ENCODE measurements at places on chromosomes 11 and 22. TPM values are rescaled to one million over a fixed set of nuclear protein-coding genes. Genes with fewer than 3 reads are reported as not detected.

The KRTAP5-7 gene
- total RNA-seq = under 0.01 TPM

The CFAP300 gene
- total RNA-seq = 2.0 TPM

The SLC1A2 gene
- 161 TPM for total RNA-seq

The SLC37A2 gene
- total RNA-seq = 1.2 TPM

The OR52J3 gene
- total RNA-seq = not detected

The CHADL gene
- total RNA-seq = 1.6 TPM

The UBQLN3 gene
- under 0.01 TPM for total RNA-seq

DNA sequence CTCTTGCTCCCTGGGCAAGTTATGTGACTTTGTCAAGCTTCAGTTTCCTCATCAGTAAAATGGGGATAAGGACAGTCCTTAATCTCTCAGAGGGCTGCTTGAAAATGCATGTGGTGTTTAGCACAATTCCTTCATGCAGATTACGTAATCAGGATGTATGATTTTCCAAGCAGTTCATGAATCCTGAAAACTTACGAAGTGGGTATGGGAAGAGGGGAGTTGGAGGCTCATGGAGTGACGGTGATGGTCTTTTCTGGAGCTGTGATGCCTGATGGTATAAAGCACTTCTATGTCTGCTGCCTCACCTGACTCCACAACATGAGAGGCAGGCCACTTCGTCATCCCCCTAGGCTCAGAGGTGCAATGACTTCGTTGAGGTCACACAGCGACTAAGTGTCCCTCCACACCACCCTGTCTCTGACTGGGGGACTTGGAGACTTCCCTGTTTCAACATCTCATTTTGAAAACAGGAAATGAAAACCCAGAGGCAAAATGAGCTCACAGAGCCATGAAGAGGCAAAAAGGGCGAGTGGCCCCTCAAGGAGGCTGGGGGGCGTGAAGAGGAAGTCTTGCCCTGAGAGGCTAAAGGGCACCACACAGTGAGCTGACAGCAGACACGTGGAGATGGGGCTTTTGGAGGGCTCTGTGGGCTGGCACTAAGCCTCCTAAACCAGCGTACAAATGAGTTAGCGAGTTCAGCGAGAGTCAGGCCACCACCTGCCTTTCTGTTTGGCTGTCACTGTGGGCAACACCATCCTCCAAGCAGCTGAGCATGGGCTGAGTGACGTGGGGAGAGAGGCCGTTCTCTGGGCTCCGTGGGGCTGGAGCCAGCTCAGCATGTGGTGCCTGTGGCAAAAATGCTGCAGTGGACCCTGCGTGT lies 10.1 kb downstream of the MCM5 start:
- no peak for DNase-seq

- DNase-seq = no peak
These were observed 34.6 kb upstream of the TMEM123 start for GRCh38 chr11:102487214-102487613.

GRCh38 chr11:68383976-68384501 lies 71.6 kb downstream of the LRP5 start:
- DNase-seq = no peak

DNA sequence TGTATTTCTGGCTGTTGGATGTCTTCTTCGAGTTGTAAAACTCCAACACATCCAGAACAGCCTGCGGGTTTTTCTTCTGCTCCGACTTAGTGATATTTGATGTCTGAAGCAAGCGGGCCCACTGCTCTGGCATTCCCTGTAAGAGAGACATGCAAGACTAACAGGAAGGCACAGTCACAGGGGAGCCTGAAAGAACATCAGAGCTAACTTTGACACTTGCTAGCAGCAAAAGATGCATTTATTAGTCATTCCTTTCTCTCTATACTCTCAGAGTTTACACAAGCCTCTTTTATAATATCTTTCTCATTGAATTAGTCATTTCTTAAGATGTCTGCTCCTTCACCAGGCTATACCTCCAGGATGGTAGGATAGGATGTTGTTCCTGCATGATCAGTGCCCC lies 77.8 kb upstream of the GDPD4 start:
- no peak for DNase-seq

- DNase-seq = no peak
These were observed 2.2 kb downstream of the OR51E2 start for GRCh38 chr11:4695442-4695841.

DNA sequence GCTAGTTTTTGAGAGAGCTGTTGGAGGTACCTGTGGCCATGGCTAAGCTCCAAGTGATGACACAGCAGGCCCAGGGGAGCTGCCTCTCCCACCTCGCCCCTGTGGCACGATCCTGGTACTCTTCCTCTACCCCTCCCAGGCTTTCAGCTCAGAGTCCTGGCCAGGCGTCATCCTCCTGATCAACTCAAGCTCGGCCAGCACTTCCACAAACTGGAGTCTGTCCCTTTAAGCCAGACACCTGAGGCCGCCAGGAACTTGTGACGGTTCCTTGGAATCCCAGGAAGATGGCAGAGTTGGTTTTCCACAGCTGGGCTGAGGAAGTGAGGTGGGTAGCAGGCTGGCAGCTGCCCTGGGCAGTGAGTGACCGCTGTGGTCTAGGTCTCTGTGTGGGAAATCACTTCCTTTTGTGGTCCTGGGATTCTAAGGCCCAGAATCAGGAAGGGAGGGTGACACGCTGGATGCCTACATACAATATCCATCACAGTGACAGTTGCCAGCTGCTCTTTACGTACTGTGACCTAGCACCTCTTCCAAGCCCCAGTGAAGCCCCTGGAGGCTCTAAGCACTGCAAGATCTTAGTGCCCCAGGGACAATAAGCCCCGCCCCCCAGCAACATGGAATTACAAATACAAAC lies 3.2 kb upstream of the CST6 start:
- DNase-seq = no peak

DNA sequence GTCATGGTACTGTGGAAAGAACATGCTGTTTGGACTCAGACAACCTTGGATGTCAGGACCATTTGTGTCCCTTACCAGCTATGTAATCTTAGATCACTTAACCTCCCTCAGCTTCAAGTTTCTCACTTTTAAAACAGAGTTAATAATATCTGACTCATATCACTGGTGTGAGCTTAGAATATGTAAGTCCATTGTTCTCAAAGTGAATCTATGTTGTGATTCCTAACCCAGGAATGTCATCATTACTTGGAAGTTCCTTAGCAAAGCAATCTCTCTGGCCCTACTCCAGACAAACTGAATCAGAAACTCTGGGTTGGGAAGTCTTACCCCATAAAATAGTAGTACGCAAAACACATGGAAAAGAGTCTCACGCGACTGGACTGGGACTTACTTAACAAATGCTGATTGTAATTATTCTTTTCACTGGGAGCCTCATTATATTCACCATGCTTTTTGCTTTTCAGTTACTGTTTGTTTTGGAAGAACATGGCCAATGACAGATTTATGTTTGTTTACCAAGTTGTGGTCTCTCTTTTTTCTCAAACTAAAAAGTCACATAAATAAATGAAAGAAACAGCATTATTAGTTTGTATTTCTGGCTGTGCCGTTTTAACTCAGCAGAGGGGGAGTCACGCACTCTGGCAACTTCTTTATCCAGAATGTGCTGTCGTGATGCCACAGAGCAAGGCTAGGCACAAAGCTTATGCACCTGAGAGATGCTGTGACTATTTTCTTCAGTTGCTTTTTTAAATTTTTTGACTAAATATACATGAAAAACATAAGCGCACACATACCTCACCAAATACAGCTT lies 217.7 kb upstream of the CTSC start:
- no peak for DNase-seq

DNA sequence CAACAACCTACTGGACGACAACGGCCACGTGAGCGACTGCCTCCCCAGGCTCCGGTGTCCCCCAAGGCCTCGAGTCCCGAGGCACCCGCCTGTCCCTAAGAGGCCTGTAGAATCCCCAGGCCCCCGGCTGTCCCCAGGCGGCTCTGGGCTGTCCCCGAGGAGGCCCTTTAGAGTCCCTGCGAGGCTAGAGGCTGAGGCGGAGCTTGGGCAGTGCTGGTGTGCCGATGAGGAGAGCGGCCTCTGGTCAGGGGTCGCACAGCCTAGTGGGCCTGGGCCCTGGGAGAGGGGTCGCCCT lies 3.7 kb downstream of the TBX1 start:
- no peak for DNase-seq

GRCh38 chr11:90491466-90491865 lies 268.6 kb upstream of the CHORDC1 start:
- no peak for DNase-seq

DNA sequence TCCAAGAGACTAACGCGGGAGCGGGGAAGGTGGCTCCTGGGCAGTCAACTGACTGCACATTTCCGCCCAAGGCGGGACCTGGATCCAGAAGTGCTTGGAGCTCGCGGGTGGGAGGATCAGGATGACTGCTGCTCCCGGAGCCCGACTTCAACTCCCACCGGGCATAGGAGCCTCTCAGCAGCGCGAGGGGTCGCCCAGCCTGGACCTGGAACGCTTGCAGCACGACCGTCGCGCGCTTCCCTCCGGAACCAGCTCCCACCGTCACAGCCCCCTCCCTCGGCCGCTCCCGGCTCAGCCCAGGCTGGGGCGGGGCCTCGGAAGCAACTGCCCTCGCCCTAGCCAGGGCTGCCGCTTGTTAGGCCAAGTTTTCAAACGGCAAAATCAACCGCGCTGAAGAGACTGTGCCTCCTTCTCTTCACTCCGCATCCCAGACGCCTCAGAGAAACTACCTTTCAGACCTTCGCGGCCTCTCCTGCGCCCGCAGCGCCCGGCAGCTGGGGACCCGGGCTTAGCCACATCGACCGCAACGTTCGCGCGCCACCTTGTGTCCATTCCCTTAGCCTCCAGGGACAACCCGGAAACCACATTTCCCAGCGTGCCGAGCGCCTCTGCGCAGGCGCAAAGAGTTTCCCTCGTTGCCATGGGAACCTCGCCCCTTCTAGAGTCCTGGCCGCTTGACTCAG lies 14.0 kb downstream of the SSH3 start:
- DNase-seq = peak; percentile 99

GRCh38 chr11:78127403-78127802 lies 12.0 kb downstream of the ALG8 start:
- DNase-seq = no peak

- no peak for DNase-seq
These were observed 73.1 kb downstream of the ZNRF3 start for GRCh38 chr22:28956506-28956905.

DNA sequence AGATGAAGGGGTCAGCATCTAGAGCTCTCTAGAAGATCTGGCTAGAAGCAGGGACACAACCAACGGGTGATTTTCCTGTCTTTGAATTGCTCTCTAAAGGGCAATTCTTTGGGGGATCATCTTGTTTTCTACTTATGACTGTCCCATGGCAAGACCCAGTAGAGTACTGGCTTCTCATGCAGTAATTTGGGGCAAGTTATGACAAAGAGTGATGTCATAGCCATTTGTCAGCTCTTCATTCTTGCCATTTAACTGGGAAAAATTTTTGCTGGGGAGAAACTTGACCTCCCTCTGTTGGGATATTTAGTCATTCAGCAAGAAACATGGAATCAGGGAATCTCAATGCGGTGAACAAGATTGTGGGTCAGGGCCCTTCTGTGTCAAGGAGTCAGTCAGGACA lies 80.4 kb downstream of the SLC1A2 start:
- DNase-seq = no peak

DNA sequence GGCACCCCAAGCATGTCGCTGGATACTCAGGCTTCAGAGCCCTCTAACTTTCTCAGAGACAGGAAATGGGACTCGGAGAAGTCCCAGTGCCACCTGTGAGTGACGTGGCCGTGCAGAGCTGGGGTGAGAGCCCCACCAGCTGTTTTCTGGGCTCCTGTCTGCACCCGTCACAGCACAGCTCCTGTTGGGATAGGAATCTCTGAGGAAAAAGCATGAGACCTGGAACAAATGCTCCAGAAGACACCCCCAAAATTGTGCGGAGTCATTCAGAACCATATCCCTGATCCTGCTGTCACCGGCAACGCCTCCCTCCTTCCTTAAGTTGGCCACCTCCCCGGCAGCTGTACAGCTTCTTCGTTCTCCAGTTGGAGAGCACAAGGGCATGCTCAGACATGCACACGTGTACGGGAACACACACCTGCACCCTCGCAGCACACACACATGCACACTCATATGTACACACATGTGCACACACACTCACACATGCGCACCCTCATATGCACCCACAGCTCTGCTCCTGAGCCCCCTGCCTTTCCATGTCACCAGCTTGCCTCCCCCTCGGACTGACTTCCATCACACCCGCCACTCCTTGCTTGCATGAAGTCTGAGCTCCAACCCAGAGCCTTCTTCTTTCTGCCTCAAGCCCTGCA lies 1430.0 kb downstream of the BRD1 start:
- DNase-seq = no peak

- DNase-seq = no peak
These were observed 57.8 kb downstream of the PPP6R2 start for GRCh38 chr22:50400931-50401330.

GRCh38 chr11:68447015-68447801 lies 13.3 kb upstream of the PPP6R3 start:
- peak; percentile 72 for DNase-seq

DNA sequence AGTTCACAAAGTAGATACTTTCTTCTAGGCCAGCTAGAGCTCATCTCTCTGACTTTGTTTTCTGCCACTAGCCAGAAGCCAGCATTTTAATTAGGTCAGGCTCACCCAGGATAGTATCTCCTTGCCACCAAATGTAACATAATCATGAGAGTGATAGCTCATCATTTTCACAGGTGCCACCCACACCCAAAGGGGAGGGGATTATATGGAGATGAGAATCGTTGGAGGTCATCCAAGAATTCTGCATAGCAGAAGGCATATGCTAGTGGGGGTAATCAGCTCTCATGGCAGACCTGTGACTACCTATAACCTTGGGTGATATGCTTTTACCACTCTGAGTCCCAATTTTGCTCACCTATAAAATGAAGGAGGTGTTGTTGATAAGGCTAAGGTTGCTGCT lies 523.0 kb downstream of the METTL15 start:
- DNase-seq = no peak

DNA sequence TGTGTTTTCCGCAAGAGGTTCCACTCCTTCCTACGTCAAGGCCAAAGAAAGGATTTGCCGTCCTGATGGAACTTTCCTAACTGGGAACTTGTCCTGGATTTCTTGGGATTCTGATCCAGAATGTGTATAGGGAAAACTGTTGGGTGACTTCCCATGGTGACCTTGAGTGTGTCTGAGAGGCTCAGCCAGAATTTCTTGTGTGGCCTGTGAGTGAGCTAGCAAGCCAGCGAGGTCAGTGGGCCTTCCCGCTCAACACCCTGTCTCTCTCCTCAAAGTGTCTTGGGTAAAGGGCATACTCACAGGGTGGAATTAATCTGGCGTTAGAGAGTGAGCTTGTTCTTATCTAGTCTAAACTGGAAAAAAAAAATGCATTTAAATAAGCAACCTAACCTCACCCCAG lies 20.4 kb downstream of the ZNRF3 start:
- no peak for DNase-seq

DNA sequence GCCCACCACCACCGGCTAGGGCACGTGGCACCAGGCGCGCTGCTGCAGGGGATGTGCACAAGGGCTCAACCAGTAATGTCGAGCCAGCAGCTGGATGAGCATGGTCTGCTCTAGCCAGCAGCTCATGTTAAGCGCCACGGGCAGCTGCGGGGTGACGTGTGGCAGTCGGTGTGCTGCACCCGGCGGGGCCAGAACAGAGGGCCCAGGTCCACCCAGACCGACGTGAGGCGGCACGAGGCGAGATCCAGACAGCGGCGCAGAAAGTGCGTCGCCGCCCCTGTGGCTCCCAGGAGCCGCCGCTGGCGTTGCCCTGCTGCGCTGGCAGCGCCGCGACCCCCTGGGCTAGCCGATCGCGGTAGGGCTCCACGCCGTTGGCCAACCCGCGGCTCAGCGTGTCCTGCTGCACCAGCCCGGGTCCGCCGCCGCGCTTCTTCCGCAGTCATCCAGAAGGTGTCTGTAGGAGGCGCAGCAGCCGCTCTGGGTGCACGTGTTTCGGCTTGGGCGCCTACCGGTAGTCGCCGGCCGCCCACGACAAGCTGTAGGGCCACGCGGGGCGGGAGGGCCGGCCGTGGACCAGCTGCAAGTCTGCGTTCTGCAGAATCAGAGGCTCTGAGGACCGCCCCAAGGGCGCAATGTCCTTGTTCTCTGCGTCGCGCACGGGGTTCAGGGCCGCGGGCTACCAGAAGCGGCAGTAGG lies 4.6 kb upstream of the GALR3 start:
- peak; percentile 75 for DNase-seq

Measured in frontal cortex (tissue), 4 donors.